Anterior cingulate cortex (tissue), 58 donors: ENCODE measurements at places on chromosomes 13 and 19.

DNA sequence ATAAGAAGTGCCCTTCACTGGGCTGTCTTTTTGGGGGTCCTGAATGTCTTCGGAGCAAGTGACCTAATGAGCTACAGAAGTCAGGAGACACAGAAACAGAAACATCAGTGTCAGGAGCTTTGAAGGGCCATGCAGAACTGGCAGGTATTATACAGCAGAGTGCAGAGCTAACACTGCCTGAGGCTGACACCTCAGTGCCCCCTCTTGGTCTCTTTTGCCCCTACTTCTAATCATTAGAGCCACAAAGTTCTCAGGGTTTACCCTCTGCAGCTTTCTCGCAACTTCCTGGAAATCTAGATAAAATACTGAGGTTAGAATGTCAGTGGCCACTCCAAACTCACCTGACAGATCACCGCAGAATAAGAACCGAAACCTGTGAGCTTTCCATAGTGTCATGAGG, 172.7 kb downstream of the B3GLCT start:
- DNase-seq: no peak

DNA sequence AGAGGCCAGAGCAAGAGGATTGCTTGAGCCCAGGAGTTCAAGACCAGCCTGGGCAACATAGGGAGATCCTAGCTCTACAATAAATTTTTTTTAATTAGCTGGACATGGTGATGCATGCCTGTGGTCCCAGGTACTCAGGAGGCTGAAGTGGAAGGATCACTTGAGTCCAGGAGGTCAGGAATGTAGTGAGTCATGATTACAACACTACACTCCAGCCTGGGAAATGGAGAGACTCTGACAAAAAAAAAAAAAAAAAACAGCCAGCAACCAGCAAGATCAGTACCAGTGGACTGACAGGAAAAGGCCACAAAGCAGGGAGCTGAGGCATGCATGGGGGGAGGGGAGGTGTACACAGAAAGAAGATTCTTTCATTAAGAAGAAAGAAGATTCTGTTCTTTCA, 52.7 kb upstream of the RFXAP start:
- DNase-seq: no peak

DNA sequence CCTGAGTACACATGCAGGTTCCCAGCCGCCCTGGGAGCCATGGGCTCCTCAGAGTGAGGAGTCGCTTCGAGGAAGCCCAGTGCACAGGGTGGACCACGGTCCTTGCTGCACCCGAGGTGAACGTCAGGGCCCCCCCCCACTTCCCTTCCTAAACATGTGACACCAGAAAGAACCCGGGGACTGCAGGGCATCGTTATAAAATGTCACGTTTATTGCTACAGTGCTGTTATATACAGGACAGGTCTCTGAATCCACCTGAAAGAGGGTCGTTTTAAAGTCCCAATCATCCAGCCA, 3.8 kb upstream of the UQCR11 start:
- DNase-seq: no peak

- DNase-seq: no peak
Observed at GRCh38 chr19:14580623-14581237, 2.2 kb upstream of the CLEC17A start.

DNA sequence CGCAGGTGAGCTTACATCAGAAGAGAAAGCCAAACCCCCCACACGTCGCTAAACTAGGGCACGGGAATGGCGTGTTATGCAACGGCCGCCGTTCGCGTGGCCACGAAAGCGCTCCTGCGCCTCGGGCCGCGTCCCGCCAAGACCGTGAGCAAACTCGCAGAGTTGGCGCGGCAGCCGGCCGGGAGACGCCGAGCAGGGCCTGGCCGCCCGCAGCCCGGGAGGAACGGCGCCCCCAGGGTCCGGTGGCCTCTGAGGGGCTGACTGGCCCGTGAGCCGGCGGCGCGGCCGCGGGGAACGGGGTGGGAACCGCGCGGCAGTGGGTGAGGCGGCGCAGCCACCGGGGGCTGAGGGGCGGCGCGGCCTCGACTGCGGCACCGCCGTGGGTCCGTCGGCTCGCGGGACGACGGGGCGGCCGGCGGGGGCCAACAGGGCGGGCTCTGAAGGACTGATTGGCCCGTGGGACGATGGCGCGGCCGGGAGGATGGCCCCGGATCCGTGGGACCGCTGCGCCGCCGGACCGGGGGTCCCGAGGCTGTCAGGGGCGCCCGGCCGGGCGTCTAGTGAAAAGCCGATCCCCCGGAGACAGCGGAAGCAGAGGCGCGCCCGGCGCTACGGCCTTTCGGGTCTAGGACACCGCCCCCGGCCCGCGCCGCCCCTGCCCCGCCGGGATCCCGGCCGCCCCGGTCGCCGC, 903 bp downstream of the LATS2 start:
- no peak for DNase-seq

DNA sequence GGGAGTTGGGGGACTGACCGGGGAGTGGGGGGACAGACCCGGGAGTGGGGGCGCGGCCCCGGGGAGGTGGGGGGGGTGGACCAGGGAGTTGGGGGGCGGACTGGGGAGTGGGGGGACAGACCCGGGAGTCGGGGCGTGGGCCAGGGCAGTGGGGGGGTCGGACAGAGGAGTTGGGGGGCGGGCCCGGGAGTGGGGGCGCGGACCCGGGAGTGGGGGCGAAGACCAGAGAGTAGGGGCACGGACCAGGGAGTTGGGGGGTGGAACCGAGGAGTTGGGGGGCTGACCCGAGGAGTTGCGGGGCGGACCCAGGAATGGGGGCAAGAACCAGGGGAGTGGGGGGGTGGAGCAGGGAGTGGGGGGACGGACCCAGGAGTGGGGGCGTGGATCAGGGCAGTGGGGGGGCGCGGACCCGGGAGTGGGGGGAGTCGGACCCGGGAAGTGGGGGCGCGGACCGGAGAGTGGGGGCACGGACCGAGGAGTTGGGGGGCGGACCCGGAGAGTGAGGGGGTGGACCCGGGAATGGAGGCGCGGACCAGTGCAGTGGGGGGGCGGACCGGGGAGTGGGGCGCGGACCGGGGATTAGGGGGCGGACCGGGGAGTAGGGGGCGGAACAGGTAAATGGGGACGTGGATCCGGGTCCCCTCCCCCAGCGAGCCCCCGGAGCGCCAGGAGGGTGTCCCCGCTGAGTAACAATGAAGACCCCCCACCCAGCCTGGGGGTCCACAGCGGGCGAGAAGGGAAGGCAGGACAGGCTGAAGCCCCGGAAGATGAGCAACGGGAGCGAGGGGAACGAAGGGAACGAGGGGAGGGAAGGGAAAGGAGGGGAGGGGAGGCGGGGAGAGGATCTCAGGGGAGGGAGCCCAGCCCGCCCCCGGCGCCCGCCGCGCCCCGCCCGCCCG, 589 bp downstream of the R3HDM4 start:
- DNase-seq: no peak
